Cardiac muscle cell (in vitro differentiated cells and primary cell): ENCODE measurements at places on chromosomes 4 and X. TPM values are rescaled to one million over a fixed set of nuclear protein-coding genes. Genes with fewer than 3 reads are reported as not detected.

Gene BBS7
- polyA plus RNA-seq = 12.9 and 15.0 TPM in 2 replicates

Gene CXCL10
- polyA plus RNA-seq = not detected in 2 replicates

GRCh38 chr4:163808011-163808410 is 313.5 kb downstream of the TMA16 start:
- DNase-seq = no peak

Gene CXCL8
- polyA plus RNA-seq = not detected in 2 replicates

DNA sequence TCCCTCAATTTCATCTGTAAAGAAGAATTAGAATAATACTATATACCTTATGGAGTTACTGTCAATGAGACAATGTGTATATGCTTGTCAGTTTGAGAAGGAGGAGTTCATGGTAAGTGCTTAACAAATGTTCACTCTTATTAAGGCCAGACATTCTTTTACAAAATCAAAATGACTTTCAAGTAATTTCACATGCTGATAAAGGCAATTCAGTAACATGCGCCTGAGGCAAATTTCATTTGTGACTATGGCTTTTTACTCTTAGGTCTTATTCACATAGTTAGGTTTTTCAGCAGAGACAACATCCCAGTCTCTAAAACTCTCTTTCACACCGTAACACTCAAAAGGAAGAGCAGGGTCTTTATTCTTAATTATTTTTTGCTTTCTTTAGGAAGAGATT is 174.4 kb downstream of the CAMK2D start:
- DNase-seq = no peak
